ENCODE measurements at places on chromosomes 5 and 9. TPM values are rescaled to one million over a fixed set of nuclear protein-coding genes. Genes with fewer than 3 reads are reported as not detected.
A peak's percentile ranks its signal among the peaks of the same experiment; 100 is the strongest.

GRCh38 chr5:115616472-115616871 lies 9.4 kb downstream of the TMED7 start:
- DNase-seq: no peak

- DNase-seq: no peak
Observed at GRCh38 chr5:98994611-98995010, 65.8 kb upstream of the CHD1 start.

DNA sequence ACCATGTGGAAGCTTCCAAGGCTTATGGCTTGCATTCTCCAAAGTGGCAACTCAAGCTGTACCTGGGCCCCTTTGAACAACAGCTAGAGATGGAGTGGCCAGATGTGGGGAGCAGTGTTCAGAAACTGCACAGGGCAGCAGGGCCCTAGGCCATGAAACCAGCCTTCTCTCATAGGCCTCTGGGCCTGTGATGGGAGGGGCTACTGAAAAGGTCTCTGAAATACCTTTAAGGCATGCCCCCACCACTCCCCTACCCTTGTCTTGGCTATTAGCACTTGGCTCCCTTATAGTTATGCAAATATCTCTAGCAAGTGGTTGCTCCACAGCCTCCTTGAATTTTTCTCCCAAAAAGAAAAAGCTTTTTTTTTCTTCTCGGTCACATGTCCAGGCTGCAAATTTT lies 1014.6 kb downstream of the DTWD2 start:
- DNase-seq: no peak

- DNase-seq: peak; percentile 47
Observed at GRCh38 chr5:143968071-143968878, 156.3 kb downstream of the HMHB1 start.

Gene DBH
- not detected for total RNA-seq

Gene OR1J2
- total RNA-seq: not detected

GRCh38 chr9:137270929-137271695 lies 6.4 kb upstream of the TOR4A start:
- no peak for DNase-seq

GRCh38 chr5:128201065-128201926 lies 117.7 kb downstream of the SLC12A2 start:
- DNase-seq: peak; percentile 81

- DNase-seq: no peak
Observed at GRCh38 chr5:22521521-22521920, 331.6 kb downstream of the CDH12 start.

GRCh38 chr9:136742591-136743391 lies at the start of gene LCN10:
Gene LCN10, minus strand, starts transcription at chr9:136742940. Its CDS starts 37 bp downstream, at chr9:136742903.
- DNase-seq: no peak

GRCh38 chr9:89436963-89437625 lies 60.8 kb downstream of the SEMA4D start:
- DNase-seq: no peak

GRCh38 chr9:75228893-75229292 lies 140.6 kb downstream of the OSTF1 start:
- no peak for DNase-seq

Gene PLPP7
- total RNA-seq: not detected

GRCh38 chr5:65391591-65391990 lies 90.1 kb downstream of the ADAMTS6 start:
- no peak for DNase-seq

- no peak for DNase-seq
Observed at GRCh38 chr5:101206534-101206933, 303.5 kb upstream of the ST8SIA4 start.

- DNase-seq: no peak
Observed at GRCh38 chr9:84659313-84659712, 10.2 kb upstream of the NTRK2 start.

DNA sequence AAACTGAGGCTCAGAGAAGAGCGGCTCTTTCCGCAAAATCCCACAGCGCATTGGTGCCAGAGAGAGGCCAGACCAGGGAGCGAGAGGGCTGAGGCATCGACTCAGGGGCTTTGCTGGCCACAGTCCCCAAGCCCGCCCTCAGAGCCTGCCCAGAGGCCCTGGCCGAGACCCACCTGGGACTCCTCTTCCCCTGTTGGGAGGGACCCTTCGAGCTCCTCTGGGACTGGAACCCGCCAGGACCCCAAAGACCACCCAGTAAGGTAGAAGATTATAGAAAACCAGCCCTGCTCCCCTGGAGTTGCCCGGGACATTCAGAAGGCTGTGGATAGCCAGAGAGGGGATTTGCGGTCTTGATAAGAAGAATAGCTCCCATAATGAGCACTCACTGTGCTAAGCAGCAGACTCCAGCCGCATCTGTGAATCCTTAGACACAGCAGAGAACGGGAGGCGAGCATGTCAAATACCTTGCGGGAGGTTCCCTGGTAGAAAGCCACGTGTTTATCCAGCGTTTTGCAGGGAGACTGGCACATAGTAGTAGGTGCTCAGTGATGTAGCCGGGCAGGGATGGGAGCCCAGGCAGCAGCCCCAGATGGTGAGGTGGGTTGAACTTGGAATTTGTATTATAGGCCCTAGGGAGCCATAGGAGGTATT lies 651 bp upstream of the AK1 start:
- DNase-seq: peak; percentile 31

Gene PAEP
- not detected for total RNA-seq

DNA sequence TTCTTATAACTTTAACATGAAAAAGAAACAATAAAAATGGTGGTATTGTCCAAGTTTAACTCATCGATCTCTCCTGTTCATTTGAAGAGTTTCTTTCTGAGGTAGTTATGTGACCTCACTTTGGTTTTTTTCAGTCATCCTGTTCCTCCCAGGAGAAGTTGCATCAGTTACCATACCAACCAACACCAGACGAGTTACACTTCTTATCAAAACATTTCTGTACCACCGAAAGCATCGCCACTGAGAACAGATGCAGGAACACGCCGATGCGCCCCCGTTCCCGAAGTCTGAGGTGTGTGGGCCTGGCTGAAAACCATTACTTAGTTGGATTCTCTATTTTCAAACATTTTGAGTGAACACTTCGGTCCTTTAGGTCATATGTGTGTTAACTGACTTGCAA lies 96.3 kb downstream of the CD180 start:
- DNase-seq: no peak

- no peak for DNase-seq
Observed at GRCh38 chr5:145316282-145316681, 518.9 kb downstream of the PRELID2 start.

Gene GPRIN1
- total RNA-seq: 15.6 TPM

GRCh38 chr5:61586096-61587084 lies 254.3 kb downstream of the ZSWIM6 start:
- DNase-seq: no peak

Gene NUTM2G
- total RNA-seq: not detected

GRCh38 chr9:136012651-136013050 lies 51.5 kb upstream of the UBAC1 start:
- DNase-seq: no peak

GRCh38 chr5:77208507-77209163 lies 1.8 kb upstream of the PDE8B start:
- DNase-seq: no peak

DNA sequence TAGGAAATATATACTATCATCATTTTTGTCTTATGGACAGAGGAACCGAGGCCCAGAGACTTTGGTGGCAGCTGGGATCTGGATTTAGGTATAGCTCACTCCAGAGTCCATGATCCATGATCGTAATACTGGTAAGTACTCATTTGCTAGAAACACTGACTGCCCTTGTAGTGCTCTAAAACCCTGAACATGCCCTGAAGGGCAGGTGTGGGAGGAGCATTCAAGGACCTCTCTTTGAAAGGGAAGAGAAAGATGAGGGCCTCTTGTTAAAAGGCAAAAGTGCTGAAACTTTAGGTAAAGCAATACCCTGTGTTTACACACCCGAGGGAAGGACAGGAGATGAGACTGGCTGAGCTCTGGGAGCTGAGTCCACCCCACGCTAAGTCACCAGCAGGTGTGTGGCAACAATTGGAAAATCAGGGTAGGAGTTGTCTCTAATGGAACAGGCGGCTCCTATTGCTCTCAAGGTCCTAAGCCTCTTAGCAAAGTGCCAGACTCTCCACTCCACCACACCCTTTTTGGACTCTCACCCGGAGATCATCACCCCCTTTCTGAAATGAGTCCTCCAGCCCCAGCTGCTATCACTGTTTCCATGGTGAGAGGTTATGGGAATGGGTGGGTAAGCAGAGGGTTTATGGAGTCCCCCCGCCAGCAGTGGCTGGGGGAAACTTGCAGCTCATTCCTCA lies 34.8 kb downstream of the TRPC7 start:
- no peak for DNase-seq

- no peak for DNase-seq
Observed at GRCh38 chr5:5481206-5481605, 58.7 kb downstream of the ICE1 start.

- DNase-seq: no peak
Observed at GRCh38 chr9:121622387-121623203, 28.8 kb upstream of the DAB2IP start.

- DNase-seq: no peak
Observed at GRCh38 chr5:132431632-132432031, 58.9 kb downstream of the IRF1 start.

GRCh38 chr5:121378559-121379359 lies 472.9 kb upstream of the FTMT start:
- no peak for DNase-seq

GRCh38 chr9:98332405-98332831 lies 77.0 kb upstream of the TBC1D2 start:
- DNase-seq: no peak

Gene CDKN2B
- total RNA-seq: 22.3 TPM

- DNase-seq: peak; percentile 73
Observed at GRCh38 chr5:78985725-78986223, 664 bp upstream of the ARSB start.

DNA sequence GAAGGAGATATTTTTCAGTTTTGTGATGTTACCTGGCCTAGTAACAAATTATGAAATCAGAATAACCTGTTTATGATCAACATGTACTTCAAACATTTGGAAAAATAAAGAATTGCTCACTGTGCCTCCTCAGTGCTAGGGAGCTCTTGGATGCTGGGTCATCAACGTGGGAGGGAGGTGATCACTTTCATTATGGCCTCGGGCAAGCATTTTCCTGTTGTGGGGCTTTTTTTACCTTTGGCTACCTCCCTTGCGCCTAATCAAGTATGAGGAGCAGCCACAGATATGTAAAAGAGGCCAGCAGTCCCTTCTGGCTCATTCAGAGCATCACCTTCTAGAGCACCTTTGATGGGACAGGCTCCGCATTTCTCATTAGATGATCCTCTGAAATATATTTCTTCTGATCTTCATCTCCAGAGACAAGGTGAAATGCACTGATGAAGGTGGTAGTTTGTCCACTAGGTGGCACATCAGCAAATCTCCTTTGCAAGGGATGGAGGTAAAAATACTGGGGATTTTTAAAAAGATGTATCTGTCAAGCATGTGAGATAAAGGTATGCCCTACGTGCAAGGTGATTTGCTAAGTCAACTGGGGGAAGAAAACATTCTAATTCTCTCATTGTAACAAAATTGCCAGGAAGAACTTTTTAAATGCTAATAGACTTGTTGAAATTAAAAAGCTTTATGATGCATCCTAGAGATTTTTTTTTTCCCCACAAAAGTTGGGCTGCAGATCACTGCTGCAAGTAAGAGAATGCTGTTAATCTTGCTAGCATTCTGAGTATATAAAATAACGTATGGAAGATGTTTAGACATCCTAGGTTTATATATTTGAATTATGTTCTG lies 218.2 kb downstream of the MAST4 start:
- DNase-seq: peak; percentile 33

Gene GABRA6
- total RNA-seq: not detected

DNA sequence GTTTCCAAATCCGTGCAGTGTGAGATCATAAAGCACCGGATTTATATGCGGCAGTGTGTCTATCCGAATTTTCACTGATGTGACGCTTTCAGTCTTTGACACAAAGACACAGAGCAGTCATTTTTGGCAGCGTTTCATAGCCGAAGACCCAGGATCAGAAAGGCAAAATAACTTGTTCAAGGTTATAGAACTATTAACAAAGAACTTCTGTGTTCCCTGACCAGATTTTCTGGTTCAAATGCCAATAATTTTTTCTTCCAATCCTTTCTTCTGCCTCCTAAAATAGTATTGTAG lies 1.1 kb upstream of the MARCHF11 start:
- DNase-seq: no peak

GRCh38 chr9:98635374-98635773 lies 73.4 kb downstream of the GABBR2 start:
- no peak for DNase-seq

DNA sequence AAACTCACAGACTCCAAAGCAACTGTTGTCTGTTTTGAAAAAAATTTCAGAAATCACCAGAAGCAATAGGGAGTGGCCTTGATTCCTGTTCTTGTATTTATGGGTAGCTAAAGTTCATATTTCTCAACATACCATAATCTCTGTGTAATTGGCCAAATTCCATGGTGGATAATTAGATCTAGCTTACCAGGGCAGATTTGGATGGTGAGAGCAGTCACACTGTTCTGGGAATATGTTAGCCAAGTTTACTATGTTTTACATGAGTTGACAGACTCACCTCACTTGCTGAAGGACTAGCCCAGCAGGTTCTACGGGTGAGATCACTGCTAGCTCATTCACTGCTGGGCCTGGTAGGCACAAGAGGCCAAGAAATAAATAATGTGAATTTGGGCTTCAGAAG lies 32.7 kb upstream of the CDKN2B start:
- DNase-seq: no peak

DNA sequence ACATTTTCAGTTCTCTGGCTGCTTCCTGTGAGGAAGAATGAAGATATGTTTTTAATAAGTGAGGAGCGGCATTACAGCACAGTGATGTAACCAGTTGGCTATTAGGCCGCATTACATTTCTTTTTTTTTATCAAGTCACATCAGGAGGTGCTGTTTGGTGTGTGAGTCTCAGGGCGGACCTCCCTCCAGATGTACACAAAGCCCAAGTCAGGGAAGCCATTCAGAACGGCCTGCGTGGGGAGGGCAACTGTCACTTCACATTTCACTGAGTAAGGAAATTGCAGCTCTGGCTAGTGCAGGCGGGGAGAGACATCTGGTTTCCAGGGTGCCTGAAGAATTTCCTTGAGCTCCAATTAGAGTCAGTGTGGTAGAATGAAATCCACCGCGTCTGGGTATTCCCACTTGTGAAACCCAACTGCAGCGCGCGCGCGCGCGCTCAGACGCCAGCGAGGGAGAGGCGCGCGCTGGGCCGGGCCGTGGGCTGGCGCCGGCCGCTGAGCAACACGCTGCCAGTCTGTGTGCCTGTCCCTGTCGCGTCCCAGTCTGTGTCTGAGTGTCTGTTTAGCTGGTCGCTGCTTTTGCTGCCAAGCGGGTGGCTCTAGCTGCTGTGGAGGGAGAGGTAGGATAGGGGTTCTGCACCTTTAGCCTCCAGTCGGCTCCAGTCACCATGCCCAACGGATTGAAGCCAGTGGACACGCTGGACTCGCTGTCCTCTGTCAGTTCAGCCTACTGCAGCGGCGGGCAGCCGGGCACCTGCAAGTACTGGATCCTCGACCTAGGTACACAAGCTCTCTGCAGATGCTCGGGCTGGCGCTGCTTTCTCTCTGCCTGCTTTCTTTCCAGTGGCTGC lies 140.8 kb upstream of the OTULINL start:
- peak; percentile 82 for DNase-seq

Gene C8G
- total RNA-seq: not detected

Gene IL17B
- 1.00 TPM for total RNA-seq
